ENCODE measurements at places on chromosomes 1 and 21.

GRCh38 chr1:79235301-79236002 lies 228.9 kb upstream of the ADGRL4 start:
- no peak for DNase-seq

- no peak for DNase-seq
These were observed 25.8 kb downstream of the PTPN14 start for GRCh38 chr1:214525535-214526019.

GRCh38 chr1:44222397-44223186 lies 9.3 kb downstream of the DMAP1 start:
- no peak for DNase-seq

DNA sequence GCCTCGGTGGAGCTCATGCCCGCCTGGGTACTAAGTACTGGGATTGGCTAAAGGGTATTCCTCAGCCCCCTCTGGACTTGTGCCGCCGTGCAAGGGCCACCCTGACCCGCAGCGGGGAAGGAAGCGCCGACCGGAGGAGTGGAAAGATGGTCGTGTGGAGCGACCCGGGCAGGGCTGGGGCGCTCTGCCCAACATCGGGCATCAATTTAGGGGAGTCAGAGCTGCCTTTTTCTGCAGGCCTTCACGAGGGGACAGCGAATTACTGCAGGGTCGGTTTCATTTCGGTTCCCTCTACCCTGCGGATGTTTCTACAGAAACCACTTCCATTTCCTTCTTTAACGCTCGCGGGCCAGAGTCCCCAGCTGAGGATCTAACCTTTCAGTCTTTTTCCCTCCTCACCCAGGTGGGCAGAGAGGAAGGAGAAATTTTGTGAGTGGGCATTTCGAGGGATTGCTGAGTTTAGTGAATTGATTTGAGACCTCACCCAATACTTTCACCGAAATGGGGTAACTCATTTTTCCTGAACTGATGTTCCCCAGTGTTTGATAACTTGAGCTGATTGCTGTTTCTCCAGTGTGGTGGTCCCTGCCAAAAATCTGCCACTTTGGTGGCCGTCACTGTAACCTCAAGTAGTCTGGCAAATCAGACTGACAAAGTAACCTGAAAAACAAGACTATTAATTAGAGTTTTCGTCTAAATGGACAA lies 1.1 kb downstream of the TOR1AIP1 start:
- DNase-seq = peak; percentile 36

- peak; percentile 80 for DNase-seq
These were observed 18.4 kb upstream of the CDCA8 start for GRCh38 chr1:37673920-37674319.

- no peak for DNase-seq
These were observed 534.4 kb downstream of the MATN1 start for GRCh38 chr1:30188999-30189398.

DNA sequence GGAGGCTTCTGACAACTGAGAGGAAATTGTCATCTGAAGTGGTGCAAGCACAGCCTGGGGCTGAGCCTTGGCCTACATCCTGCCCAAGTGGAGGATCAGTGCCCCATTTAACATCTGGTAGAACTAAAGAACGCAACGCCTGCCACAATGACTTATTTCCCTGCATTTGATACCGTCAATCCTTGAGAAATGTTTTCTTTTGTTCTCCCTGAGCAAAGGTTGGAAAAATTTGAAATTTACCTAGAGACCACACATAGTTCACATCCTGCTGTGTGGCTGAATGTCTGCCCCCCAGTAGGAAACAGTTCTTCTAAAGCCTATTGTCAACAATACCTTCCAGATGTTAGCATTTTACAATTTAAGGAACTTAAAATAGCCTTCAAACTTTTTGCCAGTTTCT lies 5.6 kb upstream of the RGS4 start:
- no peak for DNase-seq

- DNase-seq = no peak
These were observed 150.0 kb downstream of the MAGI3 start for GRCh38 chr1:113540335-113540734.

DNA sequence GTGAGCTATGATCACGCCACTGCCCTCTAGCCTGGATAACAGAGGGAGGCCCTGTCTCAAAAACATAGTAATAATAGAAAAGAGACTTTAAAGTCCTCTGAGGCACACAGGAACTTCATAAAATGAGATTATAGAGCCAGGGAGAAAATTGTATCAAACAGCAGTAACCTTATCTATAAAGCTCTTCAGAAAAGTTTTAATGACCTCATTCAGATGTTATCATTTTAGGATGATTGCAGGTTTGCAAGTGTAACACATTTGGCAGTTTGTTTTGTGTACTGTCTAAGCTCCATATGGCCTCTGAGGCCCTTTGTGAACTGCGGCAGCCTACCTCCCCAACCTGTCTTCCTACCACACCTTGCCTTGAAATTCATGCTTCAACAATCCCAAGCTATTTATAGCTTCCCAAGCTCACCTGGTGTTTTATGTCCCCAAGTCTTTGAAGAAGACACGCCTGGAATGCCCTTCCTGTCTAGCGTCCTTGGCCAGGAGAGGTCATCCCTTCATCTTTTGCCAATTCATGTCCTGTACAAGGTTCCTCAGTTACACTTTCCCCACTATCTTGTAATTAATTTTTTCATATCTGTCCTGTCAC lies 8.5 kb upstream of the AKNAD1 start:
- no peak for DNase-seq

- DNase-seq = no peak
These were observed 57.8 kb upstream of the KDM4A start for GRCh38 chr1:43592051-43592665.

DNA sequence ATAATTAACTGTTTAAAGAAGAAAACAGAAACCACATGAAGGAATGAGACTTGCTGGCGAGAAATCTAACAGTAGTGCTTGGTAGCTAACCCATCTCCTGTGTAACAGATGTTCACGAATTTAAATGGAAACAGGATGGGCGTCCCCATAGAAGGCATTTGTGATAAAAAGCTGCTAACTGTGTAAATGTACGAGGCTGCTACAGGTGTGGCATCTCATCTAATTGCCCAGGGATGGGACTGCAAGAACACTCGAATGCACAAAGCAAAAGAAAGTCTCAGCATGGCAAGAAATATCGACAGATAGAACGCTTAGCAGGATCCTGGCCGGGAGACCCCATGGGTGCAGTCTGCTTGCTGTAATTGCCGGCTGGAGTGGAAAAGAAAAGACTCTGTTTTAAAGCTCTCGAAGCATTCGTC lies 112.7 kb downstream of the RUNX1 start:
- no peak for DNase-seq

- no peak for DNase-seq
These were observed 7.6 kb downstream of the CLSPN start for GRCh38 chr1:35762141-35762540.

DNA sequence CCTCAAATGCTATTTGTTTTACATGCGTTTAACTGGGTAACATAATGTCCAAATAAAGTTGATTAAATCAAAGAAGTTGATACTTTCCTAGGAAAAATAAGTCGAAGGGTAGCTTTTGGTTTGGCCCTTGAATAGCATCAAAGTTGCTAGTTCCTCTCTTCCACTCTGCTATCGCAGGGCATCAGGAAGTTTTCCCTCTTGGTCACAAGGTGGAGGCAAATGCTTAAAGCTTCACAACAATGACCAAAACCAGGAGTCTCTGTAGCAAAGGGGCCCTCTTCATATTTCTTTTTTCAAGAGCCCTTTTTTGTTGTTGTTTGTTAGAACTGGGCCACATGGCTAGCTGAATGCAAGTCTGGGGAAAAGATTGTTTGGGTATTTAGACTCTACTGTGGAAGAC lies 668.4 kb downstream of the KCNT2 start:
- DNase-seq = no peak

DNA sequence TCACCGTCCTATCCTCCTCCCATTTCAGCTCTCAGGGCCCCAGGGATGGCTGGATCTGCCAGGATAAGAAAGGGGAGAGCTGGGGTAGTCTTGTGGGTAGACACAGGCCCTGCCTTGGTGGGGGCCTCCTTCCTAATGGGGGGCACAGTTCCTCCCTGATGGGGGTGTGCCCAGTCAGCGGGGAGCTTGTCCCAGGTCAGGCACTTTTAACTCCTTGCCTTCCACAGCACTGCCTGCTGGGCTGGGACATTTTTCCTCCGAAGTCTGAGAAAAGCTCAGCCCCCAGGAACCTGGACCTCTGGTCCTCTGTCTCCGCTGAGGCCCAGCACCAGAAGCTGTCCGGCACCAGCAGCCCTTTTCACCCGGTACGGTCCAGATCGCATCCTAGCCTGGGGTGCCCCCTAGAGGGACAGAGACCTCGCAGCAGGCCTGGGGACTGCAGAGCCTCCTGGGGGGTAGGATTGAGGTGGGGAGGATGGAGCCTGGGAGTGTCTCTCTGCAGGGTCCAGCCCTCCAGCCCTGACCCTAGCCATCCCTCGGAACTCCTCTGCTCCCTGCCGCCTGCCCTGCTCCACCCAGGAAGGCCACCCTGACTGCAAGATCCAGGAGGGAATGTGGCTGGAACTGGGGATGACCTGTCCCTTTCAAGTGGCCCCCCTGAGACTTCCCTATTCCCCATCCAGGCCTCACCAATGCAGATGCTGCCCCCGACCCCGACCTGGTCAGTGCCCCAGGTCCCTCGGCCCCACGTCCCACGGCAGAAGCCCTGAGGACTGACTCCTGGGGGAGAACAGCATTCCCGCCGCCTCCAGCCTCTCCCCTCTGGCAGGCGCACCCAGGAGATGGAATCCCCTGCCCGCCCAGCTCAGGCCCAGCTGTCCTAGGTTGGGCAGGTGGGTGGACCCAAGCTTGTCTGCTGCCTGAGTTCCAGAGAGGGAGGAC lies 12.0 kb downstream of the MIIP start:
- no peak for DNase-seq

DNA sequence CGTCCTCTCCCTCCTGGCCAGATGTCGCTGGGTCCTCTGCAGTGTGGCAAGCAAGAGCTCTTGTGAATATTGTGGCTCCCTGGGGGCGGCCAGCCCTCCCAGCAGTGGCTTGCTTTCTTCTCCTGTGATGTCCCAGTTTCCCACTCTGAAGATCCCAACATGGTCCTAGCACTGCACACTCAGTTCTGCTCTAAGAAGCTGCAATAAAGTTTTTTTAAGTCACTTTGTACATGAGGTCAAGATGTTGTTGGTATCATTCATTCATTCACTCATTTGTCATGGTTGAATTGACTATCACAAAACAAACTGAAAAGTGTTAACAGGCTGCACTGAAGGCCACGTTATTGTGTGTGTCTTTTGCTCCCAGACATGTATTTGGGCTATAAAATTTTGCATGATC lies 8.2 kb upstream of the PADI6 start:
- no peak for DNase-seq

DNA sequence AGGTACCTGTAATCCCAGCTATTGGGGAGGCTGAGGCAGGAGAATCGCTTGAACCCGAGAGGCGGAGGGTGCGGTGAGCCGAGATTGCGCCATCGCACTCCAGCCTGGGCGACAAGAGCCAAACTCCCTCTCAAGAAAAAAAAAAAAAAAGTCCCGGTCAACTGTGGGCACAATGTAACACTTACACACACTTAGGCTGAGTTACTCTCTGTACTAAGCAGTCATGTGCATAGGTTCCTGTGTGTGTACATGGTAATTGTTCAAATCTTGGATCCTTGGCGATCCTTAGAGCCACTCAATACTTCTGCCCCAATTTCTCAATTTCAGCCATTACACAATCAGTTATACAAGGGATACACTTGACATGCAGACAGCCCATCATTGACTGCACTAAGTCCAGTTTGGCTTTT lies 11.6 kb downstream of the SDCCAG8 start:
- DNase-seq = no peak

DNA sequence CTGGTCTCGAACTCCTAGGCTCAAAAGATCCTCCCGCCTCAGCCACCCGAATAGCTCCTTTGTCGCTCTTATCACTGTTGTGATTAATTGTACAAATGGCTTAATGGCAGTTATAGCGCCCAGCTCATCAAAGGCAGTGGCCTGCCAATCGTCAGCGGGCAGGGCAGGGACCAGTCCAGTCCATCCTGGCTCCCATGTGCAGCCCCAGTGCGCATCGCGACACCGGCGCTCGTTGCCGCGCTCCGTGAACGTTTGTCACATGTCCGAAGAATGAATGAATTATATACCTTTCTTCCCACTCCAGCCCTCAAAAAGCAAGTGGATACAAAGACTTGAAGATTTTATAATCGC lies 18.4 kb downstream of the MTX1 start:
- no peak for DNase-seq

GRCh38 chr1:80021891-80022290 lies 1015.4 kb upstream of the ADGRL4 start:
- no peak for DNase-seq

DNA sequence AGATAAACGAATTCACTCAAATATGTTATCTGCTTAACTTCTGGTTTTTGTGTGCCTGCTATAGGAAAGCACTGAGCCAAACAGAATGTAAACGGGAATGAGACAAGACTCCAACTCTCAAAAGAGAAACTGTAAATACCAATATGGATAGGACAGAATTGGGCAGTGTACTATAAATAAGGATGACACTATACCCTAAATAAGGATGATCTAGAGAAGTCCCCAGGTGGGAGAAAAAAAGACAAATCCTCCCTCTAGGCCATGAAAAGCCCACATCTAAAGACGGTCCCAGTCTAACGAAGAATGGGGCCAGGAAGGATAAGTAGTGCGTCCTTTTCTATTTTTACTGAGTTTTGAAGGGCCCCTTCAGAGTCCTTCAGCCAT lies 1.5 kb upstream of the GABPB2 start:
- no peak for DNase-seq

GRCh38 chr1:6401673-6402072 lies 8.1 kb upstream of the ACOT7 start:
- DNase-seq = no peak

- DNase-seq = no peak
These were observed 156.6 kb downstream of the DNM3 start for GRCh38 chr1:171997936-171998335.

DNA sequence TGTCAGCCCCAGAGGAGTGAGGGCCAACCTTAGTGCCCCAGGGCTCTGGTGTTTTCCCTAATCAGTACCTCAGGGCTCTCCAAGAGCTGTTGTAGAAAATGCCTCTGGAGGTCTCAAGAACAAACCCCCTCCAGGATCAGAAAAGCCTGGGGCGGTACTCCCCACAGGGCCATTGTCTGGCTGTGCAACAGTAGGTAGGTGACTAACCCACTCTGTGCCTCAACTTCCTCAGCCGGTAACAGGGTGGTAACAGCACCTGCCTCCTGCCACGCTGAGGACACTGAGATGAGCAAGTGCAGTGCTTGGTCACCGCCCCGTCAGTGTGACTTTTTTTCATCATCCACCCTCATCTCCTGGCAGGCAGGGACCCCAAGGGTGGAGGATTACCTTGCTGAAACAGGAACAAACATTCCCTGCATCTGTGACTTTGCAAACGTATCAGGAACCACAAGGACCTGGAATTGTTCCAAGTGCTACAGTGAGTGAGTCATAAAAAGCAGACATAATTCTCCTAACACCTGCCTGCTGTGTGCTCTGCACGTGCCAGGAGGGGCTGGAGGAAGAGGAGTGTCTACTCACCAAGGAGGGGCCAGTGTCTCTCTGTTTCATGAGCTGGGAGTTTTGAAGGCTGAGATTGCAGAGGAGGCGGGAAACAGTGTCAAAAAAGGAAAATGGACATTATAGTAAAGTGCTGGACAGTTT lies 440.8 kb downstream of the NPHP4 start:
- DNase-seq = no peak

- DNase-seq = no peak
These were observed 1.3 kb downstream of the PRDM2 start for GRCh38 chr1:13701271-13701640.

Data from CD8-positive, alpha-beta memory T cell (primary cell).